ENCODE measurements at places on chromosomes 4 and X. TPM values are rescaled to one million over a fixed set of nuclear protein-coding genes. Genes with fewer than 3 reads are reported as not detected.

- DNase-seq, result no peak
Measured at GRCh38 chr4:108118505-108118904, 50.2 kb downstream of the LEF1 start.

GRCh38 chr4:162977788-162978187 lies 188.9 kb downstream of the NAF1 start:
- no peak for DNase-seq

DNA sequence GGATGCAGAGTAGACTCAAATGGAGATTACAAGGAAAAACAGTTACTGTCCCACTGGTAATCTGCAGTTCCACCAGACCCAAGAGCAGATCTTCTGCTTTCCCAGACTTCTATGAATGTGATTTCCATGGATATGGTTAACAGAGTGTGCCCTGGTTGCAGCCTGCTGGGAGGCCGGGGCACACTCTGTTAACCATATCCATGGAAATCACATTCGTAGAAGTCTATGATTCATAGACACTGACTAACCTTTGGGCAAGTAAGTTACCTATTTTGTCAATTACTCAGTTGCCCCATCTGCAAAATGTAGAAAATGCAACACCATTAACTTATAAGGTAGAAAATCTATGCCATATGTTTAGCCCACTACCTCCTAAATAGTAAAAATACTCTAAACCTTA lies 443.1 kb upstream of the PITX2 start:
- no peak for DNase-seq

GRCh38 chr4:2469192-2469984 lies 482 bp downstream of the RNF4 start:
- DNase-seq, result no peak

GRCh38 chr4:164357957-164358356 lies 396.0 kb upstream of the SMIM31 start:
- DNase-seq, result no peak

GRCh38 chr4:23958749-23959148 lies 68.9 kb upstream of the PPARGC1A start:
- DNase-seq, result no peak

DNA sequence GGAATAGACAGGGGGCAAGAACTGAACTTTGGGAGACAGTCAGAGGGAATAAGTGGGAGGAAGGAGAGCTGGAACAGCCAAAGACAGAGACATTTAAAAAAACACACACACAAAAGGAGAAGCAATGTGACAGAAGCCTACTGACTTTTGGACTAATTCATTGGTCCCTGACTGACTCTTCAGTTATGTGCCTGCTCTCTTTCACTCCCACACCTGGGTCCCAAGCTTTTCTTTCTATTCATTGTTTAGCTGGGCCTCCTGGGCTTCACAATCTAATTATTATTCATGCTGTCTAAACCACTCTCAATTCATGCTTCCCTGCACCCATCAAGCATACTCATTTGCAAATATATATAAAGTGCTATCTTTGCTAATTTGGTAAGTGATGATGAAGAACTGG lies 139.2 kb upstream of the IRS4 start:
- DNase-seq, result no peak

- DNase-seq, result no peak
Measured at GRCh38 chr4:146490106-146490505, 31.6 kb downstream of the SLC10A7 start.

DNA sequence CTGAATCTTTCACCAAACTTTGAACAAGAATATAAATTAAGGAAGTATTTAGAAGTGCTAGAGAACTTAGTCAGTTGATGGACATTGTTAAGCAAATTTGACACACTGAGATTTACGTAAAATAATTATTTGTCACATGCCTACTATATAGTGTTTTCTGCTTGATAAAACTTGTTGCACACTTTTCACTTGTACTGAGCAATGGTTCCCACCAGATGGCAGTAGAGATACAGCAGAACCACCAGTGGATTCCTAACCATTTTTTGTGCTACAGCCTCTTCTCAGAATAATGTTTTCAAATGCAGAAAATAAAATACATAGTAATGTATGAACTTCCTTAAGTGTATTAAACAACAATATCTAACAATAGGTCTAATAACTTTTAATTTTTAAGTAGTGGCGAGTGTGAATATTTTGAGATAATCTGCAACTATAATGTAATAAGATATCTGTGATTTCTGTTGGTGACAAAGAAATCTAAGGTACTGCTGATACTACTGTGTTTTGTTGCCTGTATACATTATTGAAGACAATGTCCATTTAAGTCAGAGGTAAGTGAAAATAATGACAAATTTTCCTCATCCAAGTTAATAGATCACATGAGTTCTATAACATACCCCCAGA lies 81.2 kb downstream of the APOOL start:
- DNase-seq, result peak; percentile 4

DNA sequence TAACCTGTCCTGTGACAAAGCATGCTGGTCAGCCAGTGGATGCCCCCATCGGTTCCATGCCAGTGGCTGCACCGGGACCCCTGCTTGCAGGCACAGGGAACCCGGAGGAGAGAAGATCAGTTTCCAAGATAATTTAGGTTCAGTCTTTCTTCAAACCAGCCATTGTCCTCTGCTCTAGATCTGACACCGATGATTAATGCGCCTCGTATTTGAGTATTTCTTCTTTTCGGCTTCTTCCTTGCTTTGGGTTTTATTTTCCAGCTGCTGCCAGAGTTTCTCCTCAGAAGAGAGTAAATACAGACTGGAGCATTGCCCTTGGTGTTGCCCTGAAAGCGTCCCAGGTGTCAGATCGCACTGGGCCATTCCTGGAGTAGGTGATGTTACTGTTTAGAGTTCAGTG lies 19.2 kb upstream of the BCOR start:
- no peak for DNase-seq

DNA sequence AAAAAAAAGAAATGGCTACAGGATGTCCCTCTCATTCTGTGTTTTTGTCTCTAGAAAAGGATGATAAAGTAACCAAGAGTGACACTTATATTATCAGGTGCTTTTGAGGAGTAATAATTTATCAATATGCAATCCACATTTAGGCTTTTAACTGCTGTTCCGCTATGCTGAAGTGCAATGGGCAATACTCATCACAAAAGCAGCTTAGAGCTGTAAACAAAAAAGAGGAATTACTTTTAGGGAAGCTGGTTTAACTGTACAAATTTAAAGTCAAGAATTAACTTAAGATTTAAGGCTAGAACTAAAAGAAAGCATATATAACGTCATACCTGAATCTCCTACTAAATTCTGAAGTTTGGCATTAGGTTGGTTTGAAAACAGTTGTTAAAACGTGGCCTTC lies 93.5 kb upstream of the DDX3X start:
- DNase-seq, result no peak

- DNase-seq, result no peak
Measured at GRCh38 chr4:176611381-176611780, 181.3 kb downstream of the VEGFC start.

DNA sequence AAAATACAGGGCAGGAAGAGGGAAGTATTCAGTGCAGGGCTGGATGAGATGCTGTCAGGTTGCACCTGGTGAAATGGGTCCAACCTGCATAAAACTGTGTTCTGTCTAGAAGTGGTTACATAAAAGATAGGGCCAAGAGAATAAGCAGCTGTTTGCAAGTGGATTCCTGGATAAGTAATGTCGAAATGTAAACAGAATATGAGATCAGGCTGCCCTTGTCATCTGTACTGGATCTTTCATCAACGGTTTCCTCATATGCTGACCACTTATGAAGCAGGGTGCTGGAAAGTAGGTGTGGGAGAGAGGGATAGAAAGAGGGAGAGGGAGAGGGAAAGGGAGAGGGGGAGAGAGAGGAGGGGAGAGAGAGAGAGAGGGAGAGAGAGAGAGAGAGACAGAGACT lies 349.8 kb upstream of the CPEB2 start:
- no peak for DNase-seq

DNA sequence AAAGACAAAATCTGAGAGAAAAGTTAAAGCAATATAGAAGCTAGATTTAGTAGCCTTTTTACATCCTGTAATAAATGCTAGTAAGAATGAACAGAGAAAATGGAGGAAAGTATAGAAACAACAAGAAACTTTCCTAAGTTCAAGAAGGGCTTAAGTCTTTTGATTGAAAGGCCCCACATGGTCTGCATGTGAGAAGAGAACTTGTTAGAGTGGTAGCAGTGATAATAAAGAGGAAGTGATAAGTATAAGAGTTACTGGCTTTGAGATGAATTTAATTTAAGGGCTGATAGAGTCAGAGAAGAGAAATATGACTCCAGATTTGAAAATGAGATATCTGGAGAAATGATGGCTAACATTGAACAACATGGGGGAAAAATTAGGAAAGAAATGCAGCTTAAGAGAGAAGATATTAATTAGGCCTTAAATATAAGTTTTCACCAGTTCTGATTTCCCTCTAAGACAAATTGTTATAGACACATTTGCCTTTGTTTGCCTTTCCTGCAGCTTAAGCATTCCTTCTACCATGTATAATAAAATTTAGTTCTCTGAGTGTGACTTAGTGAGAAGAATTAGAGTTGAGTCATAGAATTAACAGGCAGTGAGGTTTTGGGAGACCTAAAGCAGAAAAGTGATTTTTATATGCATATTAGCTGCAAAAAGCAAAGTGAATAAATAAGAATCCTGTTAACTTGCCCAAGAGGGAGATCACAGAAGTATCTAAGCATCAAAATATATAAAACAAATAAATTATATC lies 18.4 kb downstream of the ZFX start:
- no peak for DNase-seq

DNA sequence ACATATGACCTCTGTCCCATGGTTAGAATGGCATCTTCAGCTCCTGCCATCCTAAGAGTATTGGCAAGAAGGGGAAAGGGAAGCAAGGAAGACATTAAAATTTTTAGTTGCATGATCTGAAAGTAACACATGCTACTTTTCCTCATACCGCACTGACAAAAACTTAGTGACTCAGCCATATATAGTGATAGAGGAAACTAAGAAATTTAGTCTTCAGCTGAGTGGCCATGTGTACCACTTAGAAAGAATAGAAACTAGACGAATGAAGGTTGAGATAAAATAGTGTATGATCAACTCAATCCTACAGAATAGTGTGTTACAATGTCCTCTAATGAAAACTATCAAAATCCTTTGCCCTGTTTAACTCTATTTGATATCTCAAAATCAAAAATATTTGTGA lies 164.1 kb downstream of the PPP3CA start:
- no peak for DNase-seq

DNA sequence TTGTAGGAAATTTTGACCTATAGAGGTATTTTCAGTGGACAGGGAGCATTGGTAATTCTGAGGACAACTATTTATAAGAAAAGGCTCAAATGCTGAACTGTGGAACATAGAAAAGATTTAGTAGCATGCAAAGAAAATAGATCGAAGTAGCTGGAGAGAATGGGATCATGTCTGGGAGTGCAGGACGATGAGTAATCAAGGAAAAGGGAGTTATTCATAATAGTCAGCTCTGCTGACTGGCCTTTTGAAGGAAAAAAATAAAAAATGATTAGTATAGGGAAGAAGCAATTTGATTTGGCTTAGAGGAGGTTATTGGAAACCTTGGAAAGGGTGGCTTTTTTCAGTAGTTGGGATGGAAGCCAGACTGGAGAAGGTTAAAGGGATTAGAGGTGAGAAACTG lies 22.9 kb upstream of the ANK2 start:
- no peak for DNase-seq

DNA sequence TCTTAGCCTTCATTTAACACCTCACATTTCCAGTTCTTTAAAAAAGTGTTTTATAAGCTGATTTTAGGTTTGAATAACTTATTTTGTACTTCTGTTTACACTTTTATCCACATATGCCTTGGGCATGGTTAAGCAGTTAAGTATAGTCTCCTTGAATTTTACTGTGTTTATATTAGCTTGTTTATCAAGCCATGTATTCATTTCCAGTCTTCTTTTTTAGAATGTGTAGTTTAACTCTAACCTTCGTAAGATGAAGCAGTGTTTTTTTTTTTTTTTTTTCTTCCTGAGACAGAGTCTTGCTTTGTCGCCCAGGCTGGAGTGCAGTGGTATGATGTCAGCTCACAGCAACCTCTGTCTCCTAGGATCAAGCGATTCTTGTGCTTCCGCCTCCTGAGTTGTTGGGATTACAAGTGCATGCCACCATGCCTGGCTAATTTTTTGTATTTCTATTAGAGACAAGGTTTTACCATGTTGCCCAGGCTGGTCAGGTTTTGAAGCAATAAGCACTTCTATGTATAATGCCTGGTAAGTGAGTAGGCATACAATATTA lies 42.5 kb downstream of the BMP2K start:
- no peak for DNase-seq

DNA sequence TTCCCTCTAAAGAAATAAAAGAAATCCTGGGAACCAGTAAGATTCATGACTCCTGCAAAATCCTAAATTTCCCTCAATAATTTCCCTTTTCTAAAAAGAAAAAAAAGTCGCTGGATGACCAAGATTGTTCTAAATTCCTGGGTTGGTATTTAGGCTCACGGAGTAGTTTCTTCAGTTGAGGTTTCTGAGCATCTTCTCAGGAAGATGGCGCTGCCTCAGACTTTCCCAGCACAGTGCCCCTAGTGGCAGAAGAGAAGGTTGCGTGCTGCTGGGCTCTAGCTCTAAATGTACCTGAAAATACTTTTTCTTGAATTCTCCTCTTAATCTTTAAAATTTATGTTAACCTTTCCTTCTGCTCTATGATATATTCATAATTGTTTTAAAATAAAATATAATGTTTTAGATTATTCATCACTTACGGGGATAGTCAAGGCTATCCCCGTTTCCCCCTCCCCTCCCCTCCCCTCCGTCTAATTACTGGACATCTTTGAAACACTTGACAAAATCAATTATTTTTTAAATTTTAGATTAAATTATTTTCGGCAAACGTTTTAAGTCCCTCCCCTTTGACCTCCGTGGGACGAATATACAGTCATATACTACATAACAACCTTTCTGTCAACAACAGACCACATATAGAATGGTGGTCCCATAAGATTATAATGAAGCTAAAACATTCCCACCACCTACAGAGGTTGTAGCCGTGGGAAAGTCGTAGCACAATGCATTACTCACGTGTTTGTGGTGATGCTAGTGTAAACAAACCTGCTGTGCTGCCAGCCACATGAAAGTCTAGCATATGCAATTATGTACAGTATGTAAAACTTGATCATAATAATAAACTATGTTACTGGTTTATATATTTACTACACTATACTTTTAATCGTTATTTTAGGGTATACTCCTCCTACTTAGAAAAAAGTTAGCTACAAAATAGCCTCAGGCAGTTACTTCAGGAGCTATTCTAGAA lies 41.0 kb upstream of the GATB start:
- peak; percentile 8 for DNase-seq

BMX gene
- total RNA-seq, result 209 TPM

FAM156A gene
- 3.7 TPM for total RNA-seq

CRLF2 gene
- not detected for total RNA-seq

OPHN1 gene
- 7.4 TPM for total RNA-seq
